EL (cell line): ENCODE measurements at places on chromosomes 1 and 21.

DNA sequence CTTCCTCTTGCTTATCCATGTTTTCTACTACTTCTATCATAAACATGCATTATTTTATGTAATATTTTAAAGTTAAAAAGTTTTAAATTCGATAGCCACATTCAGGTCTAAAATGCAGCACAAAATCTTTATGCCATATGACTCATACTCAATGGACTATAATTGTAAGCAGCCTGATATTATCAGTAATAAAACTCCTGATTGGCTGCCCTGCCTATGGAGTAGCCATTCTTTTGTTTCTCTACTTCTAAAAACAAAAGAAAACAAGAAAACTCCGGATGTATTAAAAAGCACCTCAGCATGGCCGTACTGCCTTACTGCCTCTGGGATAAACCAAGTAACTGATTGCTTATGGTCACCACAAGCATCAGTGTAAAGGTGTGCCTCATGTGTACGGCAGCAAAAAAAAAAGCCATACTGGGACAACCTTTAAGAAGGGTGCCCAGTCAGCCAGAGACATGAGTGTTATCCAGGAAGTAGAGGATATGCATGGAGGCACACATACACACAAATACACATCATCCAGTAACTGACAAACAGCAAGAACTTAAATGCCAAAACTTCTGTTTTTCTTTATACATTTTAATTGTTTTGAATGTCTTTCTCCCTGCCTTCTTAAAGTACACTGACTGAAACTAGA, 9.2 kb downstream of the SLC35D1 start:
- no peak for DNase-seq

DNA sequence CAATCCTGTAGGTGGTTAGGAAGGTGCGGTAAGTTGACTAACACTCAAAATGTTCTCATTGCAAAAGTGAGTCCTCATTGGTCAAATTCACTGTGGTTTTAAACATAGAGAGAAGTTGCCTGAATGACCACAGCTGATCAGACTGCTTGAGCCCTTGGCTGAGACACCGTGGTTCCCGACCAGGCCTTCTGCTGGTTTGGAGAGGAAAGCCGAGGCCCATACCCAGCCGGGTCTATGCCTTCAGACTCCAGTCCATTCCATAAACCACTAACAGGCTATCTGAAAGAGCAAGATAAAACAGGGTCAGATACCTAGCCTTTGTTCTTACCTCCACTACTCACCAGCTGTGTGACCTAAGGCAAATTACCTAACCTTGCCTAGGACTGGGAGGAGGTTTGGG, 133.9 kb downstream of the LMX1A start:
- no peak for DNase-seq

DNA sequence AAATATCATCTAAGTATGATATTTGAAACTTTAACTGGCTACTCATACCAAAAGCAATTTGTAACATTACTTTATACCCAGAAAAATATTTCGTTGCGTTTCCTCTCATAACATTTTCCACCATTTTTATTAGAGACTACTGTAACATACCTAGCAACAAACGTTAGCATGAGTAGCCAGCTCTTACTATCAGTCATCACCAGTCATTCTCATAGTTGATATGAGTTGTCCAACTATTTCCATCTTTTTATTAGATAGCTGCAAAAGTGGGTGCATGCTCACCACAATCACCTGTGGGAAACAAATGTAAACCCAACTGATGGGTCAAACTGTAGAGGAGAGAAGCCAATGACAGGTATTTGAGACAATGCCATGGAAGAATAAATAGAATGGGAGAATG, 114.6 kb downstream of the AKT3 start:
- no peak for DNase-seq

- DNase-seq = peak; percentile 65
Observed at GRCh38 chr1:29280409-29281131, 44.2 kb downstream of the PTPRU start.

DNA sequence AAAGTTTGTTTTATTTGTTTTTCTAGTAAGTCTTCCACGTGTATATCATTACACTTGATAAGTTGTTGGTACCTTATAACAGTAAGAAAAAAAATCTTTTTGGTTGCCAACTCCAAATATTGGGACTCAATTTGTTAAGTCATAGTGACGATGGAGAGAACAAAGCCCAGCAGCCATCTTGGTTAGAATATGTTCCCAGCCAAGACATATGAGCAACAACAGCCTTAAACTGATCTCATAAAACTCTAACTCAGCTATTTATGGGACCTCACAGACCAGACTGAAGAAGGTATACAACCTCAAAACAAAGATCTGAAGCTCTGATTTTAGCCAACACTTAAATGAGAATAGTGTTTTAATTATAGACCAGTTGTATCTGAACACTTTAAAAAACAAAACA, 281.3 kb downstream of the VAV3 start:
- no peak for DNase-seq

DNA sequence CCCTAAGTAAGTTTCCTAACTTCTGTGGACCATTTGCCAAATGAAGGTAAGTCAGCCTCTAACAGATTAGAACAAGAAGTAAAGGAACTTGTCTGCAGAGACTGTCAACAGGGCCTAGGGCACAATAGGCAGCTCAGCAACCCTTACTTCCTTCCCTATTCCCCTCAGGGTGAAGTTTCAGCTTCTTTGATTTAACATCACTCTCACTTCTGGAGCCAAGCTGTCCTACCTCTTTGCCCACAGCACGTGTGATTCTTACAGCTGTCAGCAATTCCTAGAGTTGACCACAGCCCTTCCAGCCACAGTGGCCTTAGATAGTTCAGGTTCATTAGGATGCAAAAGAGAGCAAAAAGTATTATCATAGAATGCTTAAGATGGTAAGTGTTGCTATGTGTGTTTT, 7.6 kb upstream of the EIF4G3 start:
- no peak for DNase-seq

DNA sequence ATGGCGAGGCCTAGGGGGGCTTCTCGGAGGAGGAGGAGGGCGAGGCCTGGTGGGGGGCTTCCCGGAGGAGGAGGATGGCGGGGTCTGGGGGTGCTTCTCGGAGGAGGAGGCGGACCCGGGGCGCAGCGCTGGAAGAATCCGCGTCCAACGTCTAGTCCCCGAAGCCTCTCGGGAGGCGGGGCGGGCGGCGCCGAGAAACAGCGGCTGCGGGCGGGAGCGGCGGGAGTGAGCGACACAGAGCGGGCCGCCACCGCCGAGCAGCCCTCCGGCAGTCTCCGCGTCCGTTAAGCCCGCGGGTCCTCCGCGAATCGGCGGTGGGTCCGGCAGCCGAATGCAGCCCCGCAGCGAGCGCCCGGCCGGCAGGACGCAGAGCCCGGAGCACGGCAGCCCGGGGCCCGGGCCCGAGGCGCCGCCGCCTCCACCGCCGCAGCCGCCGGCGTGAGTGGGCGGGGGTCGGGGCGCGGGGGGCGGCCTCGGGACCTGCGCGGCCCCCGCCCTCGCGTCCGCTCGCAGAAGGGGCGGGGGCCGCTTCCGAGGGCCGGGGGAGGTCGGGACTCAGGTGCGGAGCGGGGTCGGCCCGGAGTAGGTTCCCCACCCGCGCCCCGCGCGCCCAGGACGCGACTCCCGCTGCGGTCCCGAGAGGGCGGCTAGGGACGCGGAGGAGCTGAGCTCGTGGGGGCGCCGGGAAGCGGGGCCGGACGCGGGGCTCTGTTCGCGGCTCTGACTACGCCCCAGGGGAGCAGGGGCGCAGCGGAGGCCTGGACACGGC, at the start of gene KLHL17:
Gene KLHL17 (plus strand): TSS at position 222 of the 769 bp plus-strand sequence. CDS start 110 bp downstream, at position 332.
- peak; percentile 72 for DNase-seq

DNA sequence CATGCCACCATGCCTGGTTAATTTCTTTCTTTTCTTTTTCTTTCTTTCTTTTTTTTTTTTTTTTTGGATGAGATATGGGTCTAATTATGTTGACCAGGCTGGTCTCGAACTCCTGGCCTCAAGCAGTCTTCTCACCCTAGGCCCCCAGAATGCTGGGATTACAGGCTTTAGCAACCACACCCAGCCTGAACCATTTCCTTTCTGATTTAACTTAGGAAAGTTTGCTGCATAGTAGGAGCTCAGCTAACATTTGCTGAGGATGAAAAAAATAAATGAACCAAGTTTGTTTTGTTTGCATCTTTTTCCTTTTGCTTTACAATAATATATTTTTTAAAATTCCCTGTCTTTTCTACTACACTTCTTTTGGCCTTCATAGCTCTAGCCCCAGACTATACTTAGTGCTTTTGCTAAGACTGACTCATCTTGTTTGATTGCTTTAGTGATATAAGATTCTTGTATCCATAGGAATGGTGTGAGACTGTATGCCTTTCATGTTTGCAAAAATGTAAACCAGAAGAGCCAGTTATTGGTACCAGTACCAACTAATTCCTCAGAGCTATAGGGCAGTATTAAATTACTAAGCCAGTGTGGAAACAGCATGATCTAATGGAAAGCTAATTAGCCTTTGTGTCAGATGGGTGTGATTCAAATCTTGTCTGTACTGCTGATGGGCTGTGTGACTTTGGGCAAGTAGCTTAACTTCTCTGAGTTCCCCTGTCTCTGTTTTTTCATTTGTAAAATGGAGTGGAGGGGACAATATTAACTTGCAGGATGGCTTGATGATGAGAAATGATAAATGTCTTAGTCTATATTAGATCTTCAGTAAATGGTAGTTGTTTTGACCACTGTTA, 66.9 kb downstream of the NFIA start:
- no peak for DNase-seq

- no peak for DNase-seq
Observed at GRCh38 chr1:195745189-195746010, 862.8 kb downstream of the KCNT2 start.

DNA sequence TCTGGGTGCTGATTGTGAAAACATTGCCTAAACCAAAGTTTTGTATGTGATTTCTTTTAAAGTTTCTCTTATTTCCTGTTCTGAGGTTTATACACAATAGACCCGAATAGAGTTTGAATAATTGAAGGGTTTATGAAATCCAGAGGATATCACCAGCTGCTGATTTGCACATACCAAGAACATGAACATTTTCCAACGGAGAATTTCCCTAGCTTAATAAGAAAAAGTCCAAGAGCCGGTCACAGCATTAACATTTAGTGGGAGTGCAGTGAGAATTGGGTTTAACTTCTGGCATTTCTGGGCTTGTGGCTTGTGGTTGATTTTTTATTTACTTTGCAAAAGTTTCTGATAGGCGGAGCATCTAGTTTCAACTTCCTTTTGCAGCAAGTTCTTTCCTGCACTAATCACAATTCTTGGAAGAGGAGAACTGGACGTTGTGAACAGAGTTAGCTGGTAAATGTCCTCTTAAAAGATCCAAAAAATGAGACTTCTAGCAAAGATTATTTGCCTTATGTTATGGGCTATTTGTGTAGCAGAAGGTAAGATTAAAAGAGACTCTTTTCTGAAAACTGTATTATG, at the start of gene CFH:
Gene CFH (plus strand): TSS at position 407 of the 579 bp plus-strand sequence. CDS start 75 bp downstream, at position 482.
- peak; percentile 82 for DNase-seq

DNA sequence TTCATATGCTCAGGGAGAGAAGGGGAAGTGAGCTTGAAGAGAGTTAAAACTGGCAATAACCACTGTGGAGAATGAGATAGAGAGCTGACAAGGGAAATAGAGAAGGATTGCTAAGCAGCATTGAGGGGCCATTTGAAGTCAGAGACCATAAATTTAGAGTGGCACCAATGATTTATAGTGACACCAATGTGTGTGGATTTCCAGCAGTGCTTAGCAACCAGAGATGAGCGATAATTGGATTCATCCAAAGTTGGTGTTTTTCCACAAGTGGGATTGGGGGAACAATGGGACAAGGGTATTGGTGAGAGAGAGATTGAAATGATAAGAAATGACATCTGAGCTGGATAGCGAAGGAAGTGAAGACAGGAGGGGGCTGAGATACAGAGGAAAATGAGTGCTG, 114.1 kb downstream of the C1orf94 start:
- DNase-seq = no peak

GRCh38 chr1:235997931-235998330, 67.0 kb downstream of the NID1 start:
- DNase-seq = no peak

- no peak for DNase-seq
Observed at GRCh38 chr1:71881611-71882010, 400.7 kb downstream of the NEGR1 start.

- no peak for DNase-seq
Observed at GRCh38 chr1:20327467-20327866, 36.8 kb downstream of the VWA5B1 start.

DNA sequence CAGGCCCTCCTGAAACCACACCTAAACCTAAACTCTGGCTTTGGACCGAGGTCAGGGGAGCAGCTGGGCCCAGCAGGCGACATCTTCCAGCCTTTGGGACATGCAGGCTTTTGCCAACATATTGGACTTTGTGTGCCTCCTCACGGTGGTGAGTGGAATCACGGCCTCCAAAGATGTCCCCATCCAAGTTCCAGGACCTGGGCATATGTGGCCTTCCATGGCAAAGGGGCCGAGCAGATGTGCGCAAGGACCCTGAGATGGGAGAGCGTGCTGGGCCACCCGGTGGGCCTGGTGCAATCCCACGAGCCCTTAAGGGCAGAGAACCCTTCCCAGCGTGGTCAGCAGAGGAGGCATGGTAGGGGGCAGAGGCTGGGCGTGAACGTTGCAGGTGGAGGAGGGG, 160.8 kb upstream of the C1orf174 start:
- no peak for DNase-seq

DNA sequence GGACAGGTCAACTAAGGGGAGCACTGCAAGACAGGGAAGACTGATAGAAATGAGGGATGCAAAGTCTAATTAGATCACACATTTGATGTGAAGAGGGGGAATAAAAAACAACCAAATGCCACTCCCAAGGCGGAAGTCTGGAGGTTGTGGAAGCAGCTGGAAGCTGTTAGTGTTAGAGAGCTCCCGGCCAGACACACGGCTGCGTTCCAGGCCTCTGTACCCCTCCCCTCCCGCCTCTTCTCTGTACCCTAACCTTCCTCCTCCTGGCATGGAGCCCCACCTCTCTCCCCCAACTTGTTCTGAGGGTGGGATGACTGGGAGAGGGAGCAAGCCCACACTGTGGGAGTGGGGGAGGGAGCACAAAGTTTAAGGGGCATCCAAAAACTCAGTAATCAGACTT, 67.0 kb downstream of the PLEKHA6 start:
- DNase-seq = no peak

- no peak for DNase-seq
Observed at GRCh38 chr21:20258542-20258941, 739.7 kb upstream of the NCAM2 start.

- peak; percentile 69 for DNase-seq
Observed at GRCh38 chr21:31284797-31285397, 59.2 kb downstream of the TIAM1 start.

- DNase-seq = no peak
Observed at GRCh38 chr1:222443566-222443965, 104.3 kb downstream of the HHIPL2 start.

DNA sequence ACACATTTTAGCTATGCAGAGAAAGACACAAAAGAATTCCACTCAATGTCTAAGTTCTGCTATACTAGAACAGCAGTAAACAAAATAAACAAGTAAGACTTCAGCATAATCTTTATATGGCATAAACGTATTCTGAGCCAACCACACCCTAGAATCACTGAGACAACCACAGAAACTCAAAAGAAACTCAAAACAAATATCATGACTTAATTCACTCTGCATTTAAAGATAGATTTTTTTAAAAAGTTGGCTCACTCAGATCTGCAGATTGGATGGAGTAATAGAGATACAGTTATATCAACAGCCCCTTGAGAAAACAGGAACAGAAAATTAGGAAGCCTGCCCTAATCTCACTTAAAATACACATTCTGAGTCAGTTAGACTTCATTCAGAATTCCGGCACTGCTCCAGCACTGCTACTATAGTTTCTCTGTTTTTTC, 95.0 kb downstream of the COL24A1 start:
- no peak for DNase-seq

GRCh38 chr21:43895196-43895595, 30.2 kb downstream of the AGPAT3 start:
- no peak for DNase-seq

- DNase-seq = no peak
Observed at GRCh38 chr1:39034114-39034654, 8.0 kb downstream of the NDUFS5 start.

GRCh38 chr1:109802136-109802900, 38.6 kb upstream of the EPS8L3 start:
- DNase-seq = no peak
